ENCODE measurements at places on chromosomes 1 and 21.

DNA sequence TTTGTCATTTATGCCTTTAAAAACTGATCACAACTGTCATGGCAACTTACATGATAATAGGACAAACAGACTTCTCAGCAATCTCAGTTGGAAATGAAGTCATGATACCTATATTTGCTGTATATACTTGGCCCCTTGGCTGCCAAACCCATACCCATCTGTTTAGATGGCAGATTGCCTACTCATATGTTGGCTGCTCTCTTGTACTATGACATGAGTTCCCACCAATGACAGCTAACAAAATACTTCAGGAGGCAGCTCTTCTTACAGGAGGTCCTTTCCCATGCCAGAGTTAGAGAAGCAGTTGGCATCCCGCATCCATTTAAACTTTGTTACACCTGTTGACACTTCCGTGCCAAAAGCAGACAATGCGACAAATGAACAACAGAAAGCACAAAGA is 603.1 kb upstream of the ADGRL2 start:
- DNase-seq = no peak

- DNase-seq = no peak
Measured at GRCh38 chr1:155294520-155295182, 6.6 kb downstream of the PKLR start.

DNA sequence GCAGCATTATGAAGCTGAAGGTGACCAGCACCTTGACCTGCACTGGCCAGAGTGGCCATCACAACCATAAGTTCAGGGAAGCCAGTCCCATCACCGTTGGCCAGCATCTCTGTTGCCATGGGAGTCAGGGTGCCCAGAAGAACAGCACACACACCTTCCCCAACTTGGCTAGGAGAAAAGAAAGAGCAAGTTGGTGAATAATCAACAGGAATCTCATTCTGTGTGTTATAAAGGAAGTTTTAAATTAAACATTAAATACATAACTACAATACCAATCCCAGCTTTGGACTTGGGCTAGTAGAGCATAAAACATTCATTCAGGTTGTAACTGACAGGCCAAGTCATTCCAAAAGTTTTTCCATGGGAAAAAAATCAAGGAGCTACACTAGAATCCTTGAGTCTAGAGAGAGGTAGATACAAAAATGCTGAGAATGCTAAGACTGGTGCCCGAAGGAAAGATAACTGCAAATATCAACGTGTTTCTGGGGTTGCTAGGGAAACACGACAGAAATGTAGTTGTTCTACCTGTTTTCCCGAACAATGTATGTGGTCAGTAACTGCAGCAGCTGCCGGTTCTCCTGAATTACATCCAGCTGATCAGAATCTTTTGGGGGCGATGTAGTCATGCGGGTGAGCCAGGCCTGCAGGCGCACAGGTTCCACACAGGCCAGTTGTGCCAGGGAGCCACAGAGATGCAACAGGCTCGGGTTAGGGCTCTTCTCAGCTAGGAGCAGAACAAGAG is 45.6 kb downstream of the UBR4 start:
- no peak for DNase-seq

GRCh38 chr1:236638945-236639344 is 34.6 kb upstream of the HEATR1 start:
- DNase-seq = no peak

All from activated CD4-positive, alpha-beta T cell treated with anti-CD3 and anti-CD28 coated beads, Interleukin-2, amount 50 U/mL, for 24 hours (primary cell).